Stimulated activated CD8-positive, alpha-beta memory T cell treated with anti-CD3 and anti-CD28 coated beads, Interleukin-15, amount 100 ng/mL, for 4 hours (primary cell): ENCODE measurements at places on chromosomes 11 and 22.
A peak's percentile ranks its signal among the peaks of the same experiment; 100 is the strongest.

DNA sequence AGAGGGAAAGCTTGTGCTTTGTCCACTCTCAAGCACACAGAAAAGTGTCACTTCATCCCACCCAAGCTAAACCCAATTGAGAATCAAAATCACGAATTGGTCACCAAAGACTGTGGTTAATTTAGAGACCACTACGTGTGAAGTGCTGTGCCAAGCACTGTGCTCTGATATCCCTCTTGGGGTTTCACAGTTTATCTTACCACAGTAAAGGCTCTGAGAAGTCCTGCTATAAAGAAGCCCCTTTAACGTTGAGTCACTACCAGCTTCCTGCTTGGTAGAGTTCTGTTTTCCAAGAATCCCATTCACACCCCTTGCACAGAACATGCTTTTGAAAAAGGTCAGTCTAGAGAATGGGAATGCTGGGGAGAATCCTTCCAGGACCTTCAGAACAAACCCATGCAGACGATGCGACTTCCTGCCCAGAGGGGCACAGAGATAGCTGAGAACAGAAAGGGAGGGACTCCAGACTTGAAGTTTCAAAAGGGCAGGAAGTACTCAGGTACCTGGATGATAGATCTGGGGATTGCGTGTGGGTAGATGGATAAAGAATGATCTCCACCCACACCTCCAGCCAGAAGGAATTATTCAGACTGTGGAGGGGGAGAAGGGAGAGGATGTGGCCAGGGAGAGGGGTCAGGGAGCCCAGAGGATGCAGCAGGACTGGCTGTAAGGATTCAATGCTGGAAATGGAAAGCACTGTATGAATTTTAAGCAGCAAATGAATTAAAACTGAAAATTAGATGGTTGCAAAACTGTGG, 18.1 kb upstream of the TSPAN18 start:
- no peak for DNase-seq

DNA sequence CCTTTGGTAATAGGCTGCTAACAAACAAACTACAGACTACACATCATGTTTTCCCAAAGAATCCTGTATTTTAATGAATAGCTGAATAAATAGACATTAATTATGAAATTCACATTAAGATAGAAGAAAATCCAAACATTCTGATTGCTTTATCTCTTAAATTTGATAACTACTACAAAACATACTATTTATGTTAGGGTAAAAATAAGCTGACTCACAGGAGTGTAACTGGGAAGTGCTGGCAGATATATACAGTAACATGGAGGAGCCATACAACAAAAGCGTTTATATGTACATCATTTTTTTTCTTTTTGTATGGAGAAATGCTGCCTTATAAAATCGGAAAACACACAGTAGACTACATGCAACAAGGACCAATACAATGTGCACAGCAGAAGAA, 52.6 kb upstream of the MTMR2 start:
- DNase-seq: no peak

GRCh38 chr11:57798905-57799559, 37.4 kb downstream of the CTNND1 start:
- DNase-seq: no peak

DNA sequence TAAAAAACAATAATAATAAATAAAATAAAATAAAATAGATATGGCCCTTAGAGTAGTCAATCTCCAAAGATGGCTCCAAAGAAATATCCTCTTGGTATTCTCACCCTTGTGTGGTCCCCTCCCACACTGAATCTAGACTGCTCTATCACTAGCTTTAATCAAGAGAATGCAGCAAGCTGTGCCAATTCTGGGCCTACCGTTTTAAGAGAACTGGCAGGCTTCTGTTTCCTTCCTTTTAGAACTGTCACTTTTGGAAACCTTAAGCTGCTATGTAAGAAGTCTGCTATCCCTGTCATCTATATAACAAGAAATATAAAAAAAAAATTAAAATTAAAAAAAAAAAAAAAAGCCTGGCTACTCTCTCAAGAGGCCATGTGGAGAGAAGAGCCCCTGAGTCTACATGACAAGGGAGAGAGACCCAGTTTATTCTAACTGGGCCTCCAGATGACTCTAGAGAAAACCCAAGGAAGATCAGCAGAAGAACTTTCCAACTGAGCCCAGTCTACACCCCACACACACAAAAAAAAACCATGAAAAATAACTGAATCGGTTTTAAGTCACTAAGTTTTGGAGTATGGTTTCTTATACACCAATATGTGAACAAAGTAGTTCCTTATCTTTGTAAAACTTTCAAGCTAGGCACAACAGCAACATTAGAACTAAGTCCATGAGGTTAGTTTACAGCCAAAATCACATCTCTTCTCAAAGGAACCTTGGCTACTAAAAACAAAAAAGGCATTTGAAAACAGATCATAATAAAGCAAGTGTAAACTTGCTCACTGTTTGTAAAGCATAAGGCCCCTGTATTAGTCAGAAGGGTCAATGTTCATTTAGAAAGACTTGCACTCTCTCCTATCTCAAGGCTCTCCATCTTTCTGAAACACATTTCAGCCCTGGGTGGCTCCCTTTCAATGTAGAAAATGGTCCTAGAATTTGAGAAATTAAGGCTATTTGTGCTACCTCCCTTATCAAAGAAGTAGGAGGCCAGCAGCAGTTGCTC, 67.3 kb downstream of the AMBRA1 start:
- no peak for DNase-seq

- DNase-seq: no peak
Measured at GRCh38 chr11:33291004-33291777, 34.0 kb downstream of the HIPK3 start.

- no peak for DNase-seq
Measured at GRCh38 chr11:61106894-61107470, 4.7 kb downstream of the CD5 start.

DNA sequence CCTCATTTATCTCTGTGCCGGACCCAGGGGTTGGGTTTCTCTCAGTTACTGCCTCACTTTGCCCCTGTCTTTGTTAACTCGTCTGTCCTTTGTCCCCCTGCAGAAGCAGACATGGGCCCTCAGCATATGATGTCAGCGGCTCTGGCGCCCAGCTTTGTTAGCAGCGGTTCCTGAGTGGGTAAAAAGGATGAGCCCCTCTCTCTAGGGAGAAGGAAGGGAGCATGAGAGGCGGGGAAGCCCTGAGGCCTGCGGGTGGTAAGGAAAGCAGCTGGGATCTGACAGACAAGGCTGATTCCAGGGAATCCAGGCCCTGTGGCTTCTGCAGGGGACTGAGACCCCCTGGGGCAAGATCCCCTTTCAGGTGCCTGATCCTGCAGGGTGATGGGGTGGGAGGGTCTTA, 51.7 kb downstream of the MCM5 start:
- no peak for DNase-seq

DNA sequence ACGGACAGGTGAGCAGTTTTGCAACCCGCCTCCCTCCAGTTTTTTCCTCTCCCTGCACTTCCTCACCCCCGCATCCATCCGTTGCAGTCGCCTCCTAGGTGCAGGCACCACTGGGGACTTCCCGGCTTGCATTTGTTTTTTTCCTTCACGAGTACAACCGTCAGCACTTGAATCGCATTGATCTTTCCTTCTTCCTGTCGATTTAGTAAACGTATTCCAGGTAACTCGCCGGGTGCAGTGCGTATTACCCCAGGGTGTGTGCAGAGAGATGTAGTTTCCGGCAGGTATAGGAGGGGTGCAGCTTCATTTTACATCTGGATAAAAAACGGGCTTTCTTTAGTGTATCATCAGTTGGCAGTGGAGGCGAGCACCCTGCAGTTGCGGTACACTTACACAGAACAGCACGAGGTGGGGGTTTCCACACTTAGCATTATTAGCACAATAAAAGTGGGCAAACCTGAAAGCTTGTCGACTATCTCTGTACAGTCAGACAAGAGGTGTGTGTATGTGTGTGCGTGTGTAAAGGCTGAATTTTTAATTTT, at the start of gene SORL1-AS1:
Gene SORL1-AS1 (minus strand): TSS at position 359 of the 542 bp plus-strand sequence.
- peak; percentile 50 for DNase-seq

GRCh38 chr22:46629291-46629690, 9.1 kb downstream of the GRAMD4 start:
- DNase-seq: no peak

DNA sequence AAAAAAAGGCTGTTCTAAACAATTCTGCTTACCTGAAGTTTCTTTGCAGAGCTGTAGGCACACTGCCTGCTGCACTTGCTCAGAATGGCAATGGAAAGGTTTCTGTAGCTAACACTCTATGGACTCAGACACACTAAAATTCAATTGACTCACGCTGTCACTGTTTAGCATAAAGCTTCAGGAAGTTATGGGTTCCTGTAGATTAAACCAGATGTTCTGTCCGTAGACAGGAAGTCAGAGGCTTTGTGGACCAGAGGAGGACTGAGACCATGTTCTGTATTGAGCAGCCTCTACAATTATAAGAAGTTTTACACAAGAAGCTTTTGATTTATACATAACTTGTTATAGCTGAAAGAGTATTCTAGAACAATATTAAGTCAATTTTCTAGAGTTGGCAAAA, 70.4 kb downstream of the GLYATL1 start:
- DNase-seq: no peak

GRCh38 chr22:44406341-44407170, 91.5 kb downstream of the RTL6 start:
- no peak for DNase-seq

DNA sequence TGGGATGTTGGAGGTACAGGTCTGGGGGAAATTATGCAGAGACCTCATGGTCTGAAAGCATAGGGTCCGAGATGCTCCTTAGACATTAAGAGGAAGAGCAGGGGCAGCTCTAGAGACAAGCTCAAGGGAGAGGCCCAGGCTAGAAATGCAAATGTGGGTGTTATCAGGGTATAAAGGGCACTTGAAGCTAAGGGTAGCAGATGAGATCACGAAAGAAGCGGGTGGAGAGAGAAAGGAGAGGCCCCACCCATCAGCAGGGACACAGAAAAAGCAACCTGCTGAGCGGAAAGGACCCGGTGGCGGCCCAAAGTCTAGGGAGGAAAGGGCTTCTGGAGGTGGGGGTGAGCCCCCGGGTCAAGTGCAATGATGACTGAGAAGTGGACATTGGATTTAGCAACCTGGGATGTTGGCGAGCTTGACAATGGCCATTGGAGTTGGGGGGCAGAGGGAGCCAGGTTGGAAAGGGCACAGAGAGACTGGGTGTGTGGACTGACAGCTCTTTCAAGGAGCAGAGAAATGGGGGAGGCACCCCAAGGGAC, 8.9 kb downstream of the TMPRSS6 start:
- DNase-seq: no peak

DNA sequence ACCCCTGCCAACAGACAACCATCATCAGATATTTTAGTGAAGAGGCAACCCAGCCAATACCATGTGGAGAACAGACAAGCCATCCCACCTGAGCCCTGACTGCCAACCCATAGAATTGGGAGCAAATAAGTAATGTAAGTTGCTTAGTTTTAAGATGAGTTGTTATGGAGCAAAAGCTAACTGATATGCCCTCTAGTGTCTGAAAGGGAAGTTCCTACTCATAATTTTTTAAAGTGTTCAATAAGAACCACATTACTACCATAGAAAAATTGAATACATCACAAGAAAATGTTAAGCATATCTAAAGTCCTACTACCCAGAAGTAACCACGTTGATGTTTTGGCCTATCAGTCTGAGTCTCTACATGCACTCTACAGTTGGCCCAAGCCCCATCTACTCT, 50.8 kb upstream of the SLC36A4 start:
- DNase-seq: no peak

DNA sequence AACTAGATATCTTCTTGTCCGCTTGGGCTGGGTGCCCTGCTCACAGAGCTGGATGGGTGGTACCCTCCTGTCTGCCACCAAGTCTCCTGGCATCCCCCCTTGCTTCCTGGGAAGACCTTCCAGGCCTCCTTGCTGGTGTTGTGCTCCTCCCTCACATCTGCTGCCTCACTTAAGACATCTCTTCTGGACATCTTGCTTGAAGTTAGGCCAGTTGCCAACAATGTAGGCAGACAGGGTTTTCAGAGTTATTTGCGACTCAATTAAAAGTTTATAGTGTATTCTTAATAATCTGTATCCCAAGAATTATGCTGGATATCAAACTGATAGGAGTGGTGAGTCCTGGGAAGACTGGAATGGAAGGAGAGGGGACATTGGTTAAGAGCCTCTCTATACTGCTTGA, 64.0 kb upstream of the TNRC6B start:
- no peak for DNase-seq

DNA sequence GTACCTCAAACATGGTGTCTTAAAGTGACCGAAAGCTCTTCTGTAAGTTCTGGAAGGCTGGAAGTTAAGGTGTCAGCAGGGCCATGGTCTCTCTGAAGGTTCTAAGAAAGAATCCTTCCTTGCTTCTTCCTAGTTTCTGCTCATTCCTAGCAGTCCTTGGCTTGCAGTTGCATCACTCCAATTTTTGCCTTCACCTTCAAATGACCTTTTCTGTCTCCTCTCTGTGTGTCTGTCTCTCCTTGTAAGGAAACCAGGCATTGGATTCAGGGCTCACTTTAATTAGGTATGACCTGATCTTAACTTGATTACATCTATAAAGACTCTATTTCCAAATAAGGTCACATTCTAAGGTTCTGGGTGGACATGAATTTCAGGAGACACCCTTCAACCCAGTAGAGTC, 8.7 kb downstream of the AASDHPPT start:
- no peak for DNase-seq

GRCh38 chr11:13354335-13354734, 76.7 kb downstream of the BMAL1 start:
- DNase-seq: no peak

GRCh38 chr22:24105013-24105360, 76.3 kb upstream of the SUSD2 start:
- no peak for DNase-seq

DNA sequence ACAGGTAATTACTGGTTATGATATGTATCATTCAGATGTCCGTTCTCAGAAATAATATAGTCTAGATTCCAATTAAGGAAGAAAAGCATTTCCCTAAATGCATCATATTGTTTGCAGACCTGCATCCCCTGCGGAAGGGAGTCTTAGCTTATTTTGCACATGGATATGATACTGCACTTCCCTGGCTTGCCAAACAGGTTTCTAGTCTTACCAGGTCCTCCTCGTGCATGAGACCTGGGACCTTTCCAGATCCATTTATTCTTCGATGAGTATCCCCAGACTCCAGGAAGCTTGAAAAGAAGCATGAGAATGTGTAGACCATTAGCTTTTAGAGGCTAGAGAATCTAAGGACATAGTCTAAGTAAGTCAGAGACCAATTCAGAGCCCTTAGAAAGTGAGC, 30.6 kb downstream of the CYB5R2 start:
- no peak for DNase-seq

DNA sequence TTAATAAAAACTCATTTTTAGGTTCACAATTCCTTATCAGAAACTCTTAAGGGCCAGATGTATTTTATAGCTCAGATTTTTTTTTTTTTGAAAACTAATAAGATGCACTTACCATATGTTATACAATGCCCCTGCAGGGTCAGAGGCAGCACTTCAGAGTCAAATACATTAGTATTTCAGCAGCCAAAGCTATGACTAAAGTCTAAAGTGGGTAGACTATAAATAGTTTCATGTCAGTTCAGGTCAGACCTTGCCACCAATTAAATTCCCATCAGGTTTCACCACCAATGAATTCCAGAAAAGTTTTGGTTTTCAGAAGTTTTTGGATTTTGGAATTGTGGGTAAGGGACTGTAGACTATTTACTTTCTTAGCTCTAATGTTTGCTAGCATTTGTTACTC, 75.9 kb downstream of the FAM83F start:
- DNase-seq: no peak

- DNase-seq: no peak
Measured at GRCh38 chr11:72038491-72038890, 39.8 kb downstream of the IL18BP start.

GRCh38 chr11:27497284-27497866, 9.2 kb downstream of the LIN7C start:
- no peak for DNase-seq

GRCh38 chr22:19811211-19811621, 43.5 kb downstream of the GNB1L start:
- no peak for DNase-seq
